ENCODE measurements at places on chromosomes 13 and 19.

GRCh38 chr19:30593975-30594745 lies 222.0 kb downstream of the ZNF536 start:
- no peak for DNase-seq

GRCh38 chr13:76570510-76570971 lies 315.7 kb downstream of the KCTD12 start:
- DNase-seq = no peak

GRCh38 chr13:111572956-111573761 lies 252.7 kb downstream of the TEX29 start:
- no peak for DNase-seq

- no peak for DNase-seq
Measured at GRCh38 chr13:107348925-107349324, 781.0 kb upstream of the ARGLU1 start.

DNA sequence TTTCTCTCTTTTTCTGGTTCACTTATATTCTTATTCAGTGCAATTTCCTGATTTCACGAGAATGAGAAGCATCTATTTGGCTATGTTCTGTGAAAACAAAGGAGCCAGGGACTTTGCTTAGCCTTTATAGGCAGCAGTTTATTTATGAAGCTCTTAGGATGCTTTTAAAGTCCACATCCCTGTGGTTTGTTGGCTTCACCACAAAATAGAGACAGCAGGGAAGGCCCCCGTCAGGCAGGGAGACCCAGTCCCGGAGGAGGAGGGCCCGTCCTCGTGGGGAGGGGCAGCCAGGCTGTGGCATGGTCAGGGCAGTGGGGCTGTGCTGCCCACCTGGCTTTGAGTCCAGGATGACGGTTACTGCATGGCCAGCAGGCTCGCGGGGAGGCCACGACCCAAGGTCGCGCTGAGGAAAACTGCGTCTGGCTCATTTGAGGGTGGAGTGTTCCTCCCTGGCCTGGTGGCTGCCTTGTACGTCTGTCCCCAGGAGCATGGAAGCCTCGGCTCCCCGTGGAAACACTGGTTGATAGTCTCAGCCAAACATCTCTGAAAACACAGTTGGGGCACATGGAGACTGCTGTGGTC lies 92.7 kb downstream of the ATP11A start:
- no peak for DNase-seq

DNA sequence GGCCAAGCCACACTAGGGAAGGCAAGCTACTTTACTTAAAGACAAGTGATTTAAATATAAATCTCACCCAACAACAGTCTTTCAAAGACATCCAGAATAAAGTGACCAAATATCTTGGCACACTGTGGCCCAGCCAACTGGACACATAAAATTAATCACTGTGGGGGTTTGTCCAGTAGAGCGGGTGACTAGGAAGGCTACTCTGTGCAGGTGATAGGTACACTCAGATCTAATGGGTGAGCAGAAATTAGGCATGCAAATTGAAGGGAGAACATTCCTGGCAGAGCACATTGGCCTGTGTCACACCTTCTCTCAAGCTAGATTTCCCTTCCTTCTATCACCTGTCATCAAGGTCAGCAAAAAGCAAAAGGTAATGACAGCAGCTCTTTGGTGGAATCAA lies 23.4 kb upstream of the CYSLTR2 start:
- no peak for DNase-seq

GRCh38 chr19:49182848-49183375 lies 25.3 kb downstream of the TRPM4 start:
- DNase-seq = no peak
